ENCODE measurements at places on chromosomes 11 and 22.

GRCh38 chr22:45450921-45451651 lies 37.6 kb downstream of the RIBC2 start:
- no peak for DNase-seq

DNA sequence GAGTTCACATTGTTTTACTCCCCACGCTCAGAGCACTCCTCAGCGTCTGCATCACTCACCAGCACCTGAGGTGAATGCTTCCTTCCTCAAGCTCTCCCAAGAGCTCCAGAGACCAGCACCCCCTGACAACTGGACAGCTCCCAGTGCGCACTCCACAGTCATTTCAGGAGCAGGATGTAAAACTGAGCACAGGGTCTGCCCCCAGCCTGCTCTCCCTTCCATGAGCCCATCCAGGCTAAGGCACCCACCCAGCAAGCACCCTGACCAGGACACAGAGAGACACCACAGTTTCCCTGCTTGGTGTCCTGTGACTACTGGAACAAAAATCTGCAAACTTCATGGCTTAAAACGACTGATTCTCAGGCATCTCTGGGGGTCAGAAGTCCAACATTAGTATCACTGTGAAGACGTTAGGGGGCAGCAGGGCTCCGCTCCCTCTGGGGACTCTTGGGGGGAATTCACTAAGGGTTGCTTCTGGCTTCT lies 3.3 kb downstream of the SCGB1D2 start:
- DNase-seq: no peak

- no peak for DNase-seq
Observed at GRCh38 chr11:110093407-110094297, 460 bp downstream of the ZC3H12C start.

- no peak for DNase-seq
Observed at GRCh38 chr22:23243006-23243573, 62.8 kb downstream of the BCR start.

GRCh38 chr11:66479394-66480116 lies 679 bp upstream of the DPP3 start:
- no peak for DNase-seq

DNA sequence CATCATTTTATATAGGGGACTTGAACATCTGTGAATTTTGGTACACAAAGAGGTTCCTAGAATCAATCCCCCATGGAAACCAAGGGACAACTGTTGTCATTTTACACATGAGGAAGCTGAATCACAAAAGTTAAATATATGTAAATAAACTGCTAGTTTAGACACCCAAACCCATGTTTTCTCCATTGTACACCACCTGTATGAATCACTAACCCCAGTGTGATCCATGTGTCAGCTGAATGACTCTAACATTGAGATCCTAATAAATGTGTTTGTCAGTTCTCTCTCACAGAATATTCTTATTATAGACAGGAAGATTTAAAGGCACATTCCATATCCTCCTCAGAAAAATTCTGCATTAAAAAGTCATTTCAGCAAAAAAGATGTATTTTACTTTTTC lies 83.3 kb downstream of the ATG16L2 start:
- DNase-seq: no peak

Data from esophagus squamous epithelium (tissue), 5 donors.